Left lung (tissue), 14 donors: ENCODE measurements at places on chromosomes 3 and 15. TPM values are rescaled to one million over a fixed set of nuclear protein-coding genes. Genes with fewer than 3 reads are reported as not detected.

GRCh38 chr15:40342416-40343320, 1.9 kb upstream of the CCDC9B start:
- DNase-seq = no peak

The GALNT15 gene
- 4.5 TPM for total RNA-seq

The POLQ gene
- total RNA-seq = 1.7 TPM

DNA sequence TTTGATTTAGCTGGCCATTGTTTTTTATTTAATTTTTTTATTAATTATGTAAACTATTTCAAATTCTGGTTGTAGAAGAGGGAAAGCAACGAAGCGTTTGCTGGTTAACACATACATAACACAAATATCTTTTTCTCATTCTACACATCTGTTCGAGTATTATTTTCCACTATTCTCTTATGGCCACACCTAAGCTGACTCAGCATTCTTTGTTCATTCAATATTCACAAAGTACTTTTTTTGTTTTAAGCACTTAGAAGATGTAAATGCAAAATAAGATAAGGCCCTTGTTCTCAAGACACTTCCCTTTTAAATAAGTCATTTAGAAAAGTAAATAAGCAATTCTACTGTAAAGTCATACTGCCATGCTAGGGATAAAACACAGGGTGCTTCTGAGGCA, 45.4 kb downstream of the CADM2 start:
- no peak for DNase-seq

DNA sequence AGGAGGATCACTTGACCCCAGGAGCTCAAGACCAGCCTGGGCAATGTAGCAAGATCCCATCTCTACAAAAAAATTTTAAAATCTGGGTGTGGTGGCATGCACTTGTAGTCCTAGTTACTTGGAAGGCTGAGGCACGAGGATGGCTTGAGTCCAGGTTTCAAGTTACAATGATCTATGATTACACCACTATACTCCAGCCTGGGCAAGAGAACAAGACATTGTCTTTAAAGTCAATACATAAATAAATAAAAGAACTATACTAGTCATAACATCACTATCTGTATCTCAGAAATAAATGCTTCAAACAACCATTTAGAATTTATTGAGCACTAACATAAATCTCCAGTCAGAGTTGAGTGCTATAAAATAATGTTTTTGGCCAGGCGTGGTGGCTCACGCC, 8.5 kb upstream of the PHLDB2 start:
- DNase-seq = no peak

DNA sequence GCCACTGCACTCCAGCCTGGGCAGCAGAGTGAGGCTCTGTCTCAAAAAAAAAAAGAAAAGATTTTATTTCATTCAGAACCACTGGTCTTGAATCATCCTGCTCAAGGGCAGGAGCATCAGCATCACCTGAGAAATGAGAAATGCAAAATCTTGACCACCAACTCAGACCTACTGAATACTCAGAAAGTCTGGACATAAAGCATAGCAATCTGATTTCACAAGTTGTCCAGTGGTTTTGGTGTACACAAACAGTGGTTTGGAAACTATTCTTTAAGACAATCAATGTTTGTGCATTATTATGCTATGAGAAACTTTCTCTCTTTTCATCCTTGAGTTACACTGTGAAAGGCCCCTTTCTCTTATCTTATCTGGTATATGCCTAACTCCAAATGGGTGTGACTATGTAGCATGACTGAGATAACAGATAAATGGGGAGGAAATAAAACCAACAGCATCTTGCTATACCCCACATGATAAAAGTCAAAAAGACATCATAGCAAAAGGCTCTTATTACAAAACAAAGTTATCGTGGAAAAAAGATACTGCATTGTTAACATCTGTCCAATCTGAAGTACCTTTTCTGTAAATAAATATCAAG, 174.2 kb upstream of the STT3B start:
- DNase-seq = no peak

- DNase-seq = no peak
Measured at GRCh38 chr3:58183221-58183620, 27.6 kb downstream of the DNASE1L3 start.

DNA sequence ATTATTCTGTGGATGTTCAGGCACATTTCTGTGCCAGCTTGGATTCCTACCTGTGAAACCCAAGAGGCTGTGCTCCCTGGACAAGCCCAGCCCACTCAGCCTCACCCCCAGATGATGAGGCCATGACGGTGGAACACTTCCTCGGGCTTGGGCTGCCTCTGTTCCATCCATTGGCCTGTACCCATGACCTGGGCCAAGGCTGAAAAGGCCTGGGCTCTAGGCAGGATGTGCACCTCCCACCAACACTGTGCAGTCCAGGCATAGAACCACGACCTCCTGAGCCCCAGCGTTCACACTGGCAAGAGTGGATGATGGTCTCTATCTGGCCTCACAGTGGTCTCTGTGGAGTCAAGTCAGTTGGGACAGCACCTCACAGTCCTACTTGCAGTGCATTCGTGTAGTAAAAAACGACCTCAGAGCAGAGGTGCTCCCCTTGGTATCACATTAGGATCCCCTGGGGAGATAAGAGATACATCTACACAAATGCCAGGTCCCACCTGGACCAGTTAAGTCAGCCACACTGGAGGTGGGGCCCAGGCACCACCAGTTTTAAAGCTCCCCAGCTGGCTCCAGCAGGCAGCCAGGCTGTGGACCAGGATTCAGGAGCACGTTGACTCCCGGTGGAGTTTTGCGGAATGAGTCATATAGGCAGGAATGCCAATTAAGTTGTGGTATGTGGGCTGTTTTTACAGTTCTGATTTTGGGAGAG, 39.0 kb upstream of the IGF1R start:
- DNase-seq = no peak

DNA sequence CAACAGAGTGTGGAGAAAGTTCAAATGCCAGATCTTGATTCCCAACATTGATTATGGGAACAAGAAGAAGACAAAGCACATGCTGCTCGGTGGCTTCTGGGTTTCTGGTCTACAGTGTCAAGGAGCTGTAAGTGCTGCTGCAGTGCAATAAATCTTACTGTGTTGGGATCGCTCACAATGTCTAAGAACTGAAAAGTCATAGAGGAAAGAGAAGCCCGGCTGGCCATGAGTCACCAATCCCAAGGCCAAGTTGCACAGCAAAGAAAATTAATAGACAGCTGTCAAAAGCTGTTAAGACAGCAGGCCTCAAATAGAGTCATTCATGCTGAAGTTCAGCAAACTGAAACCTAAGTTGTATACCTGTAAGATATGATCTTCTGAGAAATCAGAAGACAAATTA, 33.2 kb upstream of the SPPL2A start:
- DNase-seq = no peak

DNA sequence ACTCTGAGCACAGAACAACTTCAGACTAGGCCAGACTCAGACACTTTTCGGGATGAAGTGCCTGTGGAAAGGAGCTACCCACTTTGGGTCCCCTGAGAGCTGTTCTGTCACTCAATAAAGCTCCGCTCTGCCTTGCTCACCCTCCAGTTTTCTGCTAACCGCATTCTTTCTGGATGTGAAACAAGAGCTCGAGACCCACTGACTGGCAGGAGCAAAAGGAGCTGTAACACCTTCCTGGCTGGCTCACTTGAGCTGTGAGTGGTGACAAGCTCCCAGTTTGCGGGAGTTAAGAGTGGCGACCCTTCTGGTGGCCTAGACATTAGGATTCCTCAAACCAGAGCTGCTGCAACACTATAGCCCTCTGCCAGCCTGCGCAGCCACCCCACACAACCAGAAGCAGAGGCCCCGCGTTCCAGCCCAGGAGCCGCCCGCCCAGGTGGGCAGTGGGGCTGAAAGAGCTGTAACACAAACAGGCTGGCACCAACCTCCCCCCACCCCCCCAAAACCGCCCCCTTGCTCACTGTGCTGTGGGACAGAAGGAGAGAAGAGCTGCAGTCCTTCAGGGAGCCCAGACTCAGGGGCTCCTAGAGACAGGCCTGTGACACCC, 1178.1 kb upstream of the GBE1 start:
- DNase-seq = no peak

The CXCR6 gene
- total RNA-seq = 4.1 TPM
